ENCODE measurements at places on chromosomes 1 and 21. TPM values are rescaled to one million over a fixed set of nuclear protein-coding genes. Genes with fewer than 3 reads are reported as not detected.

DNA sequence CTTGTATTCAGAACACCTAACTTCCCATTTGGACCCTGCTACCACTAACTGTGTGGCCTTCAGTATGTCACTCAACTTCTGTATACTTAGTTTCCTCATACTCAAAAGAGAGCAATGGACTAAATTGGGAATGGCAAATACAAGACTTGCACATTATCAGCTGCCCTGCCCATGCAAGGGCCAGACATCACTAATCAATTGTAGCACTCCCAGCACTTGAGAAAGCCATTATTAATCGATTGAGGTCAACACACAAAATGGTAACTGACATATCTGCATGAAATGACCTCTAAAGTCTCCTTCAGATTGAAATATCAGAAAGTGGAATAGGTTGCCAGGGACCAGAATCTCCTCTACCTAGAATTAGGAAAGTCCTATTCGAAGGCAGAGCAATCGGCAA lies 59.2 kb downstream of the MT1HL1 start:
- H3K4me3 ChIP-seq, result no peak overlapping the region
- H3K27ac ChIP-seq, result no peak overlapping the region

- peaks cover 4% of the 10 kb centered on the region for H3K27me3 ChIP-seq
- no peaks in the 10 kb centered on the region for H3K36me3 ChIP-seq
- no peak overlapping the region for H3K27ac ChIP-seq
- no peak for DNase-seq
- no peak overlapping the region for H3K4me3 ChIP-seq
- no peaks in the 10 kb centered on the region for H3K4me1 ChIP-seq
Observed at GRCh38 chr21:40567501-40567900, 279.5 kb downstream of the DSCAM start.

DNA sequence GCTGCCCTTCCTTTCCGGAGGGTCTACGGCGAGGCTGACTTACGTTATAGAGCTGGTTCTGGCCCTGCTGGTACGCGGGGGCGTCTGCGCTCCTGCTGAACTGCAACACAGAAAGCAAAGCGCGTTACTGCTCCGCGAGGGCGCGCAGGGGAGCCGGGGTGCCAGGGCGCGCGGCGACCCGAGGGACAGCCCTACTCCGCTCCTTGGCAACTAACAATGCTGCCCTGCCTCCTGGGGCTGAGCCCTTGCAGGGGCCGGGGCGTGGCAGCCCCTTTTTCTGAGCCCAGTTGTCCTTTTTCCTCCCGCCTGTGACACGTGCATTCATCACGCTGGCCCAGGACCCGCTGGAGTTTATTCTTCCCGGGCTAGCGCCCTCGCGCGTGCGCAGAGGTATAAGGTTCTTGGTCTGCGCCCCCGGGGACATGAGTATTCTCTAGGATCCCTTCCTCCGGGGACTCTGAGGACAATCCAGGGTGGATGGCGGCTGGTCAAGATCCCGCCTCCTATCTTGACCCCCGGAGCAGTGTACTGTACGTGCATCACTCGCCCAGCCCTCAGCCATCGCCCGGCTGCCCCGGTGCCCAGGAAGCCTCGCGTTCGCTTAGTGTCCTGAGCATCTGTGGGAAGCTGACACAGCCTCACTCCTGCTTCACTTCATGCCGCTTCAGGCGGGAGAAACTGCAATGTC lies 78.9 kb downstream of the CD247 start:
- DNase-seq, result peak; percentile 54
- no peaks in the 10 kb centered on the region for H3K36me3 ChIP-seq

Gene SLC25A34
- 3.5 TPM for total RNA-seq

DNA sequence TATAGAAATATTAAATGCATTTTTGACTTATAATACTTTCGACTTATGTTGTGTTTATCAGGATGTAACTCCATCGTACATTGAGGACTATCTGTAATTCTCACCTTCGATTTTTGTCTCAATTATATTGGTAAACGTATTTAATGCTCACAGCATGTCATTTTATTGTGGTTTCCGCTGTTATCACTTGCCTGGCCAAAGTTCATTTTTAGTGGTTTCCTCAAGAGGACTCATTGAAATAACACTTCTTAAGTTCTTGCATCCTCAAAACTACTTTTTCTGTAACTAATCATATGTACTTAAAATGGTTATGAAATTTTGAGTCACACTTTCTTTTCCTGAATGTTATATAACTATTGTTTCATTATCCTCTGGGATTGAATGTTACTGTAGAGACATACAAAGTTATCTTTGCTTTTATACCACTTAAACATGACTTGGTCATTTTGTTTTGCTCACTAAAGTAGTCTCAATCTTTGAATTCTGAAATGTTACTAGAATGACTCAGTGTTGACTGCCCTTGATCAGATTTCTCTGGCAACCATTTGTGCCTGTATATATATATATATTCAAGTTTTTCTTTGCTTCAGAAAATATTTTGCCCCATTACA lies 289.6 kb upstream of the PROX1 start:
- H3K4me1 ChIP-seq, result no peaks in the 10 kb centered on the region
- no peaks in the 10 kb centered on the region for H3K36me3 ChIP-seq
- no peak for DNase-seq
- no peak overlapping the region for H3K4me3 ChIP-seq
- H3K27me3 ChIP-seq, result no peaks in the 10 kb centered on the region

Gene RPE65
- 0.06 TPM for total RNA-seq

- peak overlapping the region; percentile 68 for H3K27ac ChIP-seq
- peak; percentile 24 for DNase-seq
- no peak overlapping the region for H3K4me3 ChIP-seq
- no peaks in the 10 kb centered on the region for H3K27me3 ChIP-seq
Observed at GRCh38 chr1:208108646-208109330, 135.4 kb downstream of the PLXNA2 start.

GRCh38 chr1:201025571-201026002 lies 2.1 kb upstream of the KIF21B start:
- no peak overlapping the region for H3K4me3 ChIP-seq
- H3K4me1 ChIP-seq, result peaks cover 11% of the 10 kb centered on the region
- no peak for DNase-seq
- H3K36me3 ChIP-seq, result no peaks in the 10 kb centered on the region
- peaks cover 18% of the 10 kb centered on the region for H3K27me3 ChIP-seq

Gene RPL11
- total RNA-seq, result 3,779 TPM

Gene USH2A
- total RNA-seq, result not detected

GRCh38 chr1:35725596-35725995 lies 6.9 kb upstream of the C1orf216 start:
- no peaks in the 10 kb centered on the region for H3K27me3 ChIP-seq
- no peaks in the 10 kb centered on the region for H3K4me1 ChIP-seq
- H3K4me3 ChIP-seq, result no peak overlapping the region
- no peak overlapping the region for H3K27ac ChIP-seq
- DNase-seq, result no peak

Measured in SJCRH30 (cell line).